ENCODE measurements at places on chromosomes 12 and 14.

GRCh38 chr14:22847661-22848341, 11.4 kb downstream of the MMP14 start:
- DNase-seq, result no peak

DNA sequence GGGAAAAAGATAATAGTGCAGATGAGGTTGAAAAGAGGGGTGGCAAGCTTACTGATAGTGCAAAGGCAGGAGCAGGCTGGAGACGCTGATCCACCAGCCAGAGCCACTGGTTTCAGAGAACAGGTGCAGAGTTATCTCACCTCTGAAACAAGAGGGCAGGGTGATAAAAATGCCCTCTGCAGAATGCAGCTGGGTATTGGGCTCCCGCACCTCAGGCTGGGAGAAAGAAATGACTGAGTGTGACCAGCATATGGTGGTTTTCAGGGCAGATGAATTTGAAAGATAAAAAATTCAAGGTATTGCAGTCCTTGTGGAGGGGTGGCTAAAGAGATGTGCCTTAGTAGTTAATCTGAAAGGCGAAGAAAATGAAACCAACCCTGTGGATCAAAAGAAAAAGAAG, 2.9 kb upstream of the TMEM30B start:
- no peak for DNase-seq

GRCh38 chr12:49010092-49010668, 8.4 kb downstream of the PRKAG1 start:
- no peak for DNase-seq

DNA sequence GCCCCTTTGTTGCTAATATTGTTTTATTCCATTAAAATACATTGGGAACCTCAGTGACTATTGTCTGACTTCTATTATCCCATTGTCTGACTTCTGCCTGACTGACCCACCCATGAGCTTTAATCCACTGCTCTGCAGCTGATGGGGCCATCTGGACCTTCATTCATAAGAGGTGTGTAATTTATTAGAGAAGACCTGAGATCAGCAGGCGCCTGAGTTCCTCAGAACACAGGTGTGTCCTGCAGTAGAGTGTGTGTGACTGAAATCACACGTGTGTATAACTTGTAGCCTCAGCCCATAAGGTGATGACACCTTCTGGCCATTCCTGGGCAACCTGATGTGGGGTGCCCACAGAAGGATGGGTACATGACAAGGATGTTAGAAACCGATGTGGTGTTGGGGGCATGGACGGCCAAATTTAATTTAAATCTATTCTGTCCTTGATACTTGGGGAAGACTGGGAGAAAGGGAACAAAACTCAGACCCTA, 821.0 kb downstream of the TMEM121 start:
- DNase-seq, result no peak

DNA sequence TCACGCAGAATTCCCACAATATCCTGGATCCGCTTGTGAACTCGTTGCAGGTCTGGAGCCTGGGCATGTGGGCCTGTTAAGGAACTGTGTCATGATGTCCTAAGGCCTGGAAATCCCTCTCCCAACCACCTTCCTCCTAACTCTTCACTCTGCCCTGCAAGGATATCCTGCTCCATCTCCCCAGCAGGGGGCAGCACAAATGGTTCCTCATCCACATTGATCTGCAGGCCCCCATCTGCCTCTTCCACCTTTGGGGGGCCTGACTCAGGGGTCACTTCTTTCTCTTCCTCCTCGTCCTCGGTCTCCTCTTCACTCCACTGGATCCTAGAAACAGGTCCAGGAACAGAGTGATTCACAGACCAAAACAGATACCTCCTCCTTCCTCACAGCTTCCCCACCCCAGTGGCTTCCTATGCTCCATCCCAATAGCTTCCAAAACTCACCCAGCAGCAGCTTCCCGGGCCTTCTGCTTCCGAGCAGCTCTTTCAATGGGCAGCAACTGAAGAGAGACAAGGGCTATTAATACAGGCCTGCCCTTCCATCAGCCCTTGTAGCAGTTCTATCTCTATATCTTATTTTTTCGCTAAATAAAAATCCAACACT, 4.5 kb downstream of the NOP2 start:
- no peak for DNase-seq

DNA sequence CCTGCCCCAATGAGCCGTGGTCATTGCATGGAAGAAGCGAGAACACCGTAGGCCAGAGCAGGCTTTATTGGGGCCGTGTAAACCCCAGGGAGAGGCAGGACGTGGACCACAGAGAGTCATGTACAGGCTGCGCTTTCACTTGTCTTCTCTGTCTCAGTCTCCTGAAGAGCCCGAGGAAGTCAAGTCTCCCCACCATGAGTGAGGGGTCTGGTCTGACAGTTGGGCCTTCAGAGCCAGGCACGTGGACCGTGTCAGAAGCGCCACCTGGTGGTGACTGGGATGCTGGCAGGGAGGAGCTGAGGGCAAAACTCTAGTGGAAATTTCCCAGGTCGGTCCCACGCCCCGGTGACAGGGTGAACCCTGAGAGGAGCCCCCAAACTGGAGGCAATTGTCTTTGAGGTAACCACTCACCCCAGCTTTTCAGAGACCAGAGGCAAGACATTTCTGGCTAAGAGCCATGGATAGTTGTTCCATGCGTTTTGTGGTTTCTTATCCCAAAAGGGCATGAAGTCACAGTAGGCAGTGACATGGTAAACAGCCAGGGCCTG, 17.4 kb downstream of the RPS6KL1 start:
- peak; percentile 86 for DNase-seq

- no peak for DNase-seq
Observed at GRCh38 chr12:33488036-33488435, 48.4 kb upstream of the SYT10 start.

DNA sequence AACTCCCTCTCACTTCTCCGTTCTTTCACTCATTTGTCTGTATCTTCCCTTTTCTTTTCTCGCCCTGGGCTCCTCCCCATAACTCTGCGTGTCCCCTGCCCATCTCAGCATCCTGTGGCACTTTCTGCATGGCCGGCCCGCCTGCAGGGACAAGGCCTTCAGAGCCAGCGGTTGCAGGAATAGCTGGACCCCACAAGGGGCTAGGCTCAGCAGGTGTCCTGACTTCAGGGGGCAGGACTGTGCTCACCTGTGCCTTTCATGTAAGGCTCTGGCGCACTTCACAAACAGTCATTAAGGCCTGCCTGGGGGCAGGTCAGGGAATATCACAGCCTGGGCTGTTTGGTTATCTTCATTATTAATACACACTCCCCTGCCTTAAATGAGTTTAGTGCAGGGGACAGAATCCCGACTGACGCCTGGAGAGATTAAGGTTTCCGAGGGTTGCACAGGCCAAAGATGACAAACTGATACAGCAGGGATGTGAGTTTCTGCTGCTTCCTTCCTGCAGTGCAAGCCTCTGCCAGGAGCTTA, 768.8 kb upstream of the TBX3 start:
- no peak for DNase-seq

GRCh38 chr12:113245695-113246477, 24.6 kb downstream of the TPCN1 start:
- peak; percentile 86 for DNase-seq

DNA sequence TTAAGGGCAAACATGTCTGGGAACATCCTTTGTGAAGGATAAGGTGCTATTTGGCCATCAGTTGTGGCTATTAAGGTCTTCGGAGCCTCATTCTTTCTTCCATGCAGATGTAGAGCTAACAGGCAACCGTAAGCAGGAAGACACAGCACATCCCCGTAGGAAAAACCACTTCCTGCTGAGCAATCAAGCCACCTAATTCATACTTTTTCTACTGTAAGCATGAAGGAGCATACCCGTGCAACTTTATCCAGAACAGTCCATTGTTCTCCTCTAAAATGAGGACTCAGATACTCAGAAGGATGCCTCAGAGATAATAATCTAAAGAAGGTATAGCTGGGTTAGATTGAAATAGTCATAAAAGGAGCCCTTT, 232.0 kb downstream of the PPM1H start:
- DNase-seq, result no peak

DNA sequence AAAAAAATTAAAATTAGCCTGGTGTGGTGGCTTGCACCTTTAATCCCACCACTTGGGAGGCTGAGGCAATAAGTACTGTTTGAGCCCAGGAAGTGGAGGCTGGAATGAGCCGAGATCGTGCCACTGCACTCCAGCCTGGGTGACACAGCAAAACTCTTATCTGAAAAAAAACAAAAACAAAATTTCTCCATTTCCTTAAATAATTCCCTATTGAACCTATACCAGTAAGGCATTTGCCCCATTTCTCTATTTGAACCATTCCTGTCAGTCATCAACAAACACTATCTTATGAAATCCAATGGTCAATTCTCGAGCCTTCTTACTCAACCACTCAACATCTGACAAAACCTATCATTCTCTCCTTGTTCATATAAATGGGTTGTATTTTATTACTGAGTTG, 14.7 kb downstream of the SLC2A14 start:
- DNase-seq, result no peak

GRCh38 chr14:44414646-44415045, 92.4 kb downstream of the FSCB start:
- DNase-seq, result no peak

- DNase-seq, result no peak
Observed at GRCh38 chr14:69938751-69939150, 59.5 kb downstream of the SMOC1 start.

- no peak for DNase-seq
Observed at GRCh38 chr14:88868558-88869159, 44.2 kb downstream of the TTC8 start.

DNA sequence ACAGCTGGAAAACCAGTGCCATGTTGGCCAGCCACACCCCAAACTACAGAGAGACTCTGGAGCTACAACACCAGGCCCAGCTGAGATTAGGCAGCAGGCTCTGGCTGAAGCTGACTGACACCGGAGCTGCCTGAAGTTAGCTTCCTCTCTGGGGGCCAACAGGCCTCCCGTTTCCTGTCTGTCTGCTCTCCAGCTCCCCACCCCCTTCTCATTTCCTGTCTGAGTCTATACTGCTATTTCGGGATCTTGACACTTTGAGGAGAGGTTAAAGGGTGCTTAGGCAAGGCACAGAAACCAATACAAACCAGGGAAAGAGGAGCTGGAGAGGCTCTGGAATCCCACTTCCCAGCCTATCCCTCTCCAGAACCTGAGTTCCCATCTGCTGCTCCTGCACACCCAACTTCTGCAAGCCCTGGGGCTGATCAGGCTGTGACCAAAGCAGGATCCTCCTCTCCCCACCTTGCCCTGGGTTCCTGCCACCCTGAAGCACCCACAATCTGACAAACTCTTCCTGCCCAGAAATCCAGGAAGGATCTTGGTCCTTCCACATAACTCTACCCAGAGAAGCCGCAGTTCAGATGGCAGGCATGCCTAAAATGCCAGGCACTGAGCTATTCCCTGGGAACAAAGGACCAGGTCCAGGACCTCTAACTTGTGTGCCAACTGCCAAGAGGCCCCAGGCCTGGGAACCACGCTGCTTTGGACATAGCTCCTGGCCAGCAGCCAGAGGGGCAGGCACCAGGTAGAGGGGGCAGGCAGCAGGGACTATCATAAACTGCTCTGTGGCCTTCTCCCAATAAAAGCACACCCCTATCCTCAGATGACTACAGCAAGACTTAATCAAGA, 39.9 kb downstream of the PRPF40B start:
- no peak for DNase-seq

DNA sequence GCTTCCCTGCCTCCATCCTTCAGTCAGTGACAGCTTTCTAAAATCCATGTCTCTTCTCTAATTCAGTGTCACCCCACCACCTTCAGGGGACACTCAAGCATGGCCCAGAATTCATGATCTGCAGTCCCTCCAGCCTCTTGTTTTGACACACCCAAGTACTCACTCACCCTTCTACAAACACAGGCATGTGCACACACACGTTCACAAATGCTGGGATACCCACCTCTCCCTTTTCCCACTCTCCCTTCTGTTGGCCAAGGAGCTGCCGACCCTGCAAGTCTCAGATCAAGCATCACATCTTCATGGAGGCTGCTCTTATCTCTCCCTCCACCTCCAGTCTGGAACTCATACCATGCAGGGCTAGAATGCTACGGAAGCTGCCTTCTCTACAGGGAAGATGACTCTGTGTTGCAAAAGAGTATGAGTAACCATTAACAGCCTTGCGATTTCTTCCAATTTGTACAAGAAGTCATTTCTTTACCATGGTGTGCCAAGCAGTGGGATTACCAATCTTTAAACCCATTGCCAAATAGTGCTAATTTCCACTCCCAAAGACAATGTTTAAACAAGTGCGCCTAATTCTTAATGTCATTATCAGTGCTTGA, 196.1 kb downstream of the BCL11B start:
- no peak for DNase-seq

GRCh38 chr12:46267825-46268582, 839 bp downstream of the SLC38A1 start:
- peak; percentile 43 for DNase-seq

DNA sequence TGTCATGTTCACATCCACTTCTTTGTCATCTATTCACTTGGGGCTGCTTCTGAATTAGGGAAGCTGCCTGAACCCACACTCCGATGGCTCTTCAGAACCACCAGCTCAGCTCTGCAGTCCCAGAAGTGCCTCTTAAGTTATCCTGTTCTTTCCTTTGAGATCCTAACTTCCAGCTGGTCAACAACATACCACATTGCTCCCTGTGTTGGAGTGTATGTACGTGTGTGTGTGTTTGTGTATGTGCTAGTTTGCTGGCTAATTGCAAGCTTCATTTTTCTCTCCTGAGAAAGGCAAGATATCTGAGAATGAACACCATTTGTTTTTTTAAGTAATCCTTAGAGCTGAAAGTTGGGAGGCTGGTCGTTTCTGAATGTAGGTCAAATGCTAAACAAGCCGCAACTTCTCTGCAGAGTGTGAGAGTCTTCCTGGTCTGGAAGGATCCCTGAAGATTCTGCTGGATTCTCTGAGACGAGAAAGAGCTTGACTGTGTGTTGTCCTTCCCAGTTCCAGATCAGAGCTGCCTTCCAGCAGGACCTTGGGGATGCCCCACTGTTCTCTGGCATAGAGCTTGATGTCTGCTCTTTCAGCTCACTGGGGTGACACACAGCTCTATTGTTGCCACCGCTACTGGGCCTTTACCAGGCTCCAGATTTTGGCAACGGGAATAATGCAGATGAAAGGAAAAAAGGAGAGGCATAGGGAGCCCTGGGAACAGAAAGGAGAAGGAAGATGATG, 839 bp downstream of the GSG1 start:
- no peak for DNase-seq

DNA sequence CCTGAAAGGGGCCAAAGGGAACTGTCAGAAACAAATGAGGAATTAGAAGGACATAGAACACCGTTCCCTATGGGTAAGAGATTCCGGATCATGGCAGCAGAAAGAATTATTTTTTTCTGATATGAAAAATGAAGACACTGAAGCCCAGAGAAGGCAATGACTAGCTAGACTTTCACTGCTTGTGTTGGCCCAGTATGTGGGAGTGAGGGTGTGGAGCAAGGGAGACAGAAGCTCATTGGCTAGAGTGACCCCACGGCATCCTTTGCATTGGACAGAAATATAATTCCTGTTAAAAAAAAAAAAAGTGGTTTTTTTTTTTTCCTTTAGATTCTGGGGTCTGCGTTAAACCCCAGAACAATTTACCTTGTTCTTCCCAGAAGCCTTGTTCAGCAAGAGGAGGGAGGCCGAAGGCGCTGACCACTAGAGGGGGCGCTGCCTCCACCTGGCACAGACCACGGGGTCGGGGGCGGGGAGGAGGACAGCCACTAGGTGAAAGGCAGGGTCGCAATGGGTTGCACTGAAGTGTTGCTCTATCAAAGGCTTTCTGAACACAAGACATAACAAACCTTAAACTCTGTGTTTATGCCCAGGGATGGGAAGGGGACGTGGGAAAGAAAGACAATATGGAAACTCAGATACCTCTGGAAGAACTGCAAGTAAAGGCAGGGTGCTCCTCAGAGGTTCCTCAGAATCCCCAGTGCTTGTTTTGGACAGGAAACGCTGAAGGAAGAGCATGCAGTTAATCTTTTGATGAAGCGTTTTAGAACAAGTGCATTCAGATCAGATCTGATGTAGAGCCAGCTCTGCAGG, 156.8 kb downstream of the KCNA5 start:
- peak; percentile 47 for DNase-seq

All from mesothelial cell of epicardium (in vitro differentiated cells).